Right forelimb (tissue), 1 donor: ENCODE measurements at places on chromosomes 13 and 19.
A peak's percentile ranks its signal among the peaks of the same experiment; 100 is the strongest.

GRCh38 chr19:15456871-15457700 lies 7.3 kb downstream of the RASAL3 start:
- no peak for DNase-seq

- DNase-seq = no peak
These were observed 34.3 kb downstream of the ATP4B start for GRCh38 chr13:113623491-113624234.

- no peak for DNase-seq
These were observed 40.9 kb downstream of the RAB20 start for GRCh38 chr13:110520431-110521295.

DNA sequence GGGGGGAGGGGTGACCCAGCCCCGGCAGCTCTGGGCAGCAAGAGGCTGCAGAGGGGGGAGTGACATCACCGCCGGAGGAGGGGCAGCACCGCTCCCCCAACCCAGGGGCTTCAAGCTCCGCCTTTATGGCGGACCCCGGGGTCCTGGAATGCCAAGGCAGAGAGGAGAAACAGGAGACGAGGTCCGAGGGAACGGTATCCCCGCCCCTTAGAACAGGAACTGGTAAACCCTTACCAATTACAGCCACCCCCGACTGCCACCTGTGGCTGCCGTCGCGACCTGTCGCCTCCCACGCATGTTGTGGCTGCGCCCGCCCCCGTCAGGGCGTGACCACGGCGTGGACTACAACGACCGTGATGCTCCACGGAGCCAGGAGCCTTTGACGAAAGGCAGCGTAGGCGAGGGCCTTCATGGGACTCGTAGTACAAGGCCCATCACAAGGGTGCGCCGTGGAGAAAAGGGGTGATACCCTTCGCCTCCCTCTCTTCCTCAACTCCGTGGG lies 4.1 kb upstream of the KCNC3 start:
- DNase-seq = peak; percentile 85

GRCh38 chr13:76750126-76750525 lies 136.1 kb downstream of the KCTD12 start:
- DNase-seq = no peak

GRCh38 chr19:38250821-38251563 lies 5.2 kb downstream of the PPP1R14A start:
- peak; percentile 84 for DNase-seq

- DNase-seq = no peak
These were observed 268.7 kb downstream of the MZT1 start for GRCh38 chr13:72458701-72459100.

DNA sequence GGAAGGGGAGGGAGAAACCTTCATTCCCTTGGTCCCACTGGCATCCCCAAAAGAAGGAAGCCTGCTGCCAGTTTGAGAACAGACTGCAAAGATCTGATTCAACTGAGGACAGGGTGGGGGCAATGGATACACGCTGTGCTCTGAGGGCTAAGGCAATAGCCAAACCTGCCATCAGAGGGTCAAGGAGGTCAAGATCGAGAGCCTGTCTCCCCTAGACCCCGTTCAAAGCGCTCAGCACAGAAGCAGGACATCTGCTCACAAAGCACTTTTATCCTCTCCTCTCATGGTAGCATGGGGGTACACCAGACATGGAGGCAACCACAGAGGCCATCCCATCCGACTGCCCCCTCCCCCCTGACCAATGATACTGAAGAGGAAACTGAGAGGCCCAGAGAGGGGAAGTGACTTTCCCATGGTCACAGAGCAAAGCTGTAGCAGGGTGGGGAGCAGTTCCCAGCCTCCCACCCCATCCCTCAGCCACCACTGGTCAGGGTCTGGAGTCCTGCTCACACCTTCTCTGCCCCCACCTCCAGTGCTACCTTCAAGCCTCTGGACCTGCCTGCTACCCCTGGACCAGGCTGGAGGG lies 11.1 kb downstream of the POU2F2 start:
- DNase-seq = no peak

DNA sequence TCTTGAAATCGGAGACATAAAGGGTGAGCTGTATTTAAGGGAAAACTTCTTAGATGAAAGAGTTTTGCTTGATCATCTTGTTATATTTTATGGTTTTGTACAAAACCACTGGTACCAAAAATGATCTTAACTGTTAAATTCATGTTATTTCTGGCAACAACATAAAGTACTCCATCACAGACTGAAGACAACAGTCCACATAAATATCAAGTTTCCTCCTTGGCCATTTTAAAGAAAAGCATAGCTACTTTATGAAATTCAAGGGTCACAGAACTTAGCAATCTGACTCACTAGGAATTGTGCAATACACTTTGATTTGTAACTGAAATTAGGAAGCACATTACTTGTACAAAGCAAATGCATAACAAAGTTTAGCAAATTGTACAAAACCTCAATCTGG lies 66.3 kb downstream of the TBC1D4 start:
- DNase-seq = no peak

DNA sequence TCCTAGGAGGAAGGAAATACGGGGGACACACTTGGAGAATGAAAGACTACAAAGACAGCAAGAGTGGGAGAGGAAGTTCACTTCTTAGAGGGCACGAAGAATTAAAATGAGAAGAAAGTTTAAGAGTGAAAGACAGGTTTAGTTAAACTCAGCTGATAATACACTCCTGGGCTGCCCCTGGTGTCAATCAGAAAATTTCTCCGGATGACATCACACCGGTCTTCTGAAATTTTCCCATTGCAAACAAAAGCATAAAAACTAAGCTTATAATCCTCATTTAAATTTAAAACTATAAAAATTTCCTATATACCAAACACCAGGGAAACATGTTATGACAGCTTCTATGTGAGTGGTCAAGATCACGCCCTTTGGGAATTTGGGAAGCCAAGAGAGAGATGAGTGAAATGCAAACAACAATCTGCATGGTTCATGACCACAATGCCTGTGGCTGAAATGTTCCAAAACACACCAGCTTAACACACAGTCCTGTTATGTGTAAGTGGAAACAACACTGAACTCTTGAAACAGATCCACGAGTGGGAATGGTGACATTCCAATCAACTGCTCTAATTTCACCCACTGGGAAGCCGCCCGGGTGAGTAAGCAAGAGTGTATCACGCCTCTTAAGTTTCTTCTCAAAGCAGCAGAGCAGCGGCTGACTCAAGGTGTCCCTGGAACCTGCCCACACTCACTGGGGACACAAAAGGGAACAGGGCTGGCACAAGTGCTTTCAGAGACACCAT lies 49.0 kb downstream of the BRD4 start:
- DNase-seq = no peak

DNA sequence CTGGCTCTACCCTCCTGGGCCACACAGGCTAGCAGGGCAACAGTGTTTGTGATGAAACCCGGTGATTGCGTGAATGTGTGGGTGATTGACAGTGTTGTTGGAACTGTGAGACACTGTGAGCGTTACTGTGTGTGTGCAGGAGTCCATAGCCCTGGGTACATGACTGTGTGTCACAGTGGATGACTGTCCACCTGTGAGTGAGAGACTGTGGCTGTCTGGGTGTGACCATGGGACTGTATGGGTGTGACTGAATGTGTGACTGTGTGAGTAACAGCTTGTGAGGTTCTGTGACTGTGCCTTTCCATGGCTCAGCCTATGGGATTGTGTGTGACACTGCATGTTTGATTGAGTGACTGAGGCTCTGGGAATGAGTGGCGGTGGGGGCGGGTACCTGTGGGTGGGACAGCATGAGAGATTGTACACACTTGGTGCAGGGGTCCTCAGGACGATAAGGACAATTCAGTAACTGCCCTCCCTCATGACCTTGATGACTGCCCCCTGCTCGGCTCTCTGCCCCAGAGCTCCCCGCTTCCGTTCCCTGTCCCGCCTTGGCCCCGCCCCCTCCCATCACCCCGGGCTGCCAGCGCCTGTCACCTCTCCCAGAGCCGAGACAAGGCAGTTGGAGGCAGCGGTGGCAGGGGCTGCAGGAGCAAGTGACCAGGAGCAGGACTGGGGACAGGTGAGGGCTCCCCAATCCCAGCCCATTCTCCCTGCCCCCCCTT lies at the start of gene GIPR:
Gene GIPR (plus strand): TSS at position 602 of the 722 bp plus-strand sequence. CDS start 1,300 bp downstream, outside the sequence.
- DNase-seq = no peak

GRCh38 chr19:40803857-40804782 lies 5.1 kb downstream of the EGLN2 start:
- DNase-seq = no peak

GRCh38 chr13:29511106-29511796 lies 84.2 kb downstream of the SLC7A1 start:
- DNase-seq = no peak

- DNase-seq = no peak
These were observed 17.5 kb downstream of the ZNF574 start for GRCh38 chr19:42093505-42093904.

DNA sequence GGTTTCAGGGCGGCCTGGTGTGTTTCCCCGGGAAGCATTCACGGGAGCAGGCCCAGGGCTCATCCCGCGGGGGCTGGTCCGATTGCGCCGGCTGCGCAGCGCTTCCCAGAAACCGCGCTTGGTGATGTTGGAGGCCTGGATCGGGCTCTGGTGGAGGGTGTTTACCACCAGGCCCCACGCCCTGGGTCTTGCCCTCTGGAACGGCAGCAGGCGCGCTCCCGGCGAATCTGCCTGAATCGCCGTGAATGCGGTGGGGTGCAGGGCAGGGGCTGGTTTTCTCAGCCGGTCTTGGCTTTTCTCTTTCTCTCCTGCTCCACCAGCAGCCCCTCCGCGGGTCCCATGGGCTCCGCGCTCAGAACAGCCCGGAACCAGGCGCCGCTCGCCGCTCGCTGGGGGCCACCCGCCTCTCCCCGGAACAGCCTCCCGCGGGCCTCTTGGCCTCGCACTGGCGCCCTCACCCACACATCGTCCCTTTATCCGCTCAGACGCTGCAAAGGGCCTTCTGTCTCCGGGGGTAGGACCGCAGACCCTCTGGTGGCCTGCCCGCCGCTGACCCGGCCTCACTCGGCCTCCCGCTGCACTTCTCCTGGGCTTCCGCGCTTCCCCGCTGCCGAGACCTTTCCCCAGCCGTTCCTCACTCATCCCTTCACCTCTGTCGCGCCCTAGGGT lies 69.4 kb upstream of the GJB6 start:
- peak; percentile 77 for DNase-seq

GRCh38 chr13:26061256-26061655 lies 9.4 kb upstream of the SHISA2 start:
- DNase-seq = no peak

- no peak for DNase-seq
These were observed 109.7 kb downstream of the NUFIP1 start for GRCh38 chr13:44879452-44880058.

DNA sequence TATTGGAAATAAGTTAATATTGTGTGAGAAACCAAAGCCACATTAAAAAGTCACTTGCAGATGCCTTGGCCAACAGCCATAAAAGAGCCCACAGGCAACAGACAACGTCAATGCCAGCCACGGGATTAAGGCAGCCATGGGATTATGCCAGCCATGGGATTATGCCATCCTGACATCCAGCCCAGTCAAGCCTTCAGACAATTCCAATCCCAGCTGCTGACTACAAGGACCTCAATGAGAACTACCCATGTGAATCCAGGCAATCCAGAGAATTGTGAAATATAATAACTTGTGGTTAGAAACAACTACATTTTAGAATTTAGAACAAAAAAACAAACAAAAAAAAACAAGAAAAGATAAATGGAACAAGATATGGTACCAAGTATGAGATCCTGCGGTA lies 356.6 kb downstream of the EFNB2 start:
- DNase-seq = no peak

DNA sequence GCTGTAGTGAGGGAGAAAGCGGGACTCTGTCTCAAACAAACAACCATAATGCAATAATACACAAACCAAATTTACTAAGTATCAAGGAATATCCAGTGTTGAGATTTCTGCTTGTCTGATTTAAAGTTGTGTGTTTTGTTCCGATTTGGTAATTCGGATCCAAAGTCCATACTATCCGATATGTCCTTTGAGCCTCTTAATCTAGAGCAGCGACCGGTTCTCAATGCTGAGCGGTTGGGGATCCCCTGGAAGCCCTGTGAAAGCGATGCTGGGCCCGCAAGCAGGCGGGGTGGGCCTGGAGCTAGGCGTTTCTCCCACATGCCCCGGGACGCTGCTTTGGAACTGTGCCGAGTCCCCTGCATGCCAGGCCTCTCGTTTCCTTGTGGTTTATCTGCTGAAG lies 20.2 kb downstream of the C19orf44 start:
- DNase-seq = no peak

DNA sequence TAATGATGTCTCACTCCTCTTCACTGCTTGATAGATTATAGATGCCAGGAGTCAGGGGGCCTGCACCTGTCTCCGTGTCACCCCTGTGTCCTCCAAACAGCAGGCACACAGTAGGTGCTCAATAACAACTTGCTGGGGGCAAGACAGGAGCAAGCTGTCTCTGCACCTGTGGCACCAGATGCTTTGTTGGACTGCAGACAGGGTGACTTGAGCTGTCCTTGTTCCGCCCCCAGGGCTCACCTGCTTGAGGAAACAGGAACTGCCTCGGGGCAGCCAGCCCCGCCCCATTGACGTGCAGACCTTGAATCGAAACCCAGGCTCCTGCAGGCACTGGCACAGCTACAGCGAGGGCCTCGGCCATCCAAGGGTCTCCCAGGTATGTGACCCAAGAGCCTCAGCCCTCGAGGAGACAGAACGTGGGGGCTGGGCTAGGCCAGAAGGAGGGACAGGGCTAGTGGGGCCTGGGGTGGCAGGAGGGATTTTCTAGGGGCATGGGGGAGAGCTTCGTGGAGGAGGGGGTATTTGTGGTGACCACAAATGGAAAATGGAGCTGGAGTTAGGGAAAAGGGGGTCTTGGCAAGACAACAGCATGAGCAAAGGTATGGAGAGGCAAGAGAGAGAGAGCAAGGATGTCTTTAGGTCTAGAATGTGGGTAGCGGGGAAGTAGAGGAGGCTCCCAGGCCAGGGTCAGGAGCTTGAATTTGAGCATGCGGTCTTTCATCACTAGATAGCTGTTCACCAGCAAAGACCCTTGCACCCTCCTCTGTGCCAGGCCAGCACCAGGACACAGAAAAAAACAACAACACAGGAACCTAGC lies at the start of gene HSH2D:
Gene HSH2D (plus strand): TSS at position 287 of the 817 bp plus-strand sequence. CDS start 5,066 bp downstream, outside the sequence.
- no peak for DNase-seq

DNA sequence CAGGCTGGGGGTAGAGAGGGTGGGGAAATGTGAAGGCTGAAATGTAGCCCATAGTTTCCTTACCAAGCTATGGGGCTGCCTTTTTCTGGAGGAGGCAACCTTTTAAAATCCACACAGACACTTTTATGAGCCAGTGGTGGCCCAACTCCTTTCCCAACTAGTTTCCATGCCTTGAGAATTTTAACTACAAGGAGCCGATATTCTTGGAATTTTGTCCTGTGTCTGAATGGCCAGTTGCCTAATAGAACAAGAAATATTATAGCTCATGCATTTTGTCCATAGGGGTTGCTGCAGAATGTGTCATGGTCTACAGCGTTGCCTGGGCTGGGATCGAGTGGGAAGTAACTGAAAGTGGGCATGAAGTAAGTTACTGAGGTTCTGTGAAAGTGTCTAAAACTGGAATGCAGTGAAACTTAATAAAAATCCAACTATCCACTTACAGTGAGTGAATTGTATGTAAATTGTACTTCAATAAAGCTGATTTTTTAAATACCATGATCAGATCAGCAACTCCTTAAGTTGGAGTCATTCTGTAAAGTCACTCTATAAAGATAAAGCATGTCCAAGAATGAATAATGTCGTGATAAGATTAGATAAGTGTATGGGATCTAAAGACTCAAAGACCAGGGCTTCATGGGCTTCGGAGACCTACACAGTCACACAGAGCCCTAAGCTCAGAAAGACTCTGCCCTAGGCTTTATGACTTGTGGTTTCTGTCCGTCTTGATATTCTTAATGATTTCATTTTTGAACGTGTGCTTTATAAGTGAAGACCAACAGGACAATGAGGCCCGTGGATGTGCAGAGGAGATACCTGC lies 122.6 kb upstream of the FNDC3A start:
- DNase-seq = no peak
